Large intestine (tissue), 12 donors: ENCODE measurements at places on chromosomes 4 and X. TPM values are rescaled to one million over a fixed set of nuclear protein-coding genes. Genes with fewer than 3 reads are reported as not detected.

MORF4L2 gene
- polyA plus RNA-seq, result 357 TPM

EDA gene
- 25.1 TPM for polyA plus RNA-seq

GPR173 gene
- 7.8 TPM for polyA plus RNA-seq

RHOXF2 gene
- polyA plus RNA-seq, result not detected

NUP62CL gene
- 7.6 TPM for polyA plus RNA-seq

NDST3 gene
- 0.85 TPM for polyA plus RNA-seq

DMRTC1B gene
- 1.5 TPM for polyA plus RNA-seq

NSUN7 gene
- polyA plus RNA-seq, result 19.9 TPM

MAGEB10 gene
- polyA plus RNA-seq, result not detected

DNA sequence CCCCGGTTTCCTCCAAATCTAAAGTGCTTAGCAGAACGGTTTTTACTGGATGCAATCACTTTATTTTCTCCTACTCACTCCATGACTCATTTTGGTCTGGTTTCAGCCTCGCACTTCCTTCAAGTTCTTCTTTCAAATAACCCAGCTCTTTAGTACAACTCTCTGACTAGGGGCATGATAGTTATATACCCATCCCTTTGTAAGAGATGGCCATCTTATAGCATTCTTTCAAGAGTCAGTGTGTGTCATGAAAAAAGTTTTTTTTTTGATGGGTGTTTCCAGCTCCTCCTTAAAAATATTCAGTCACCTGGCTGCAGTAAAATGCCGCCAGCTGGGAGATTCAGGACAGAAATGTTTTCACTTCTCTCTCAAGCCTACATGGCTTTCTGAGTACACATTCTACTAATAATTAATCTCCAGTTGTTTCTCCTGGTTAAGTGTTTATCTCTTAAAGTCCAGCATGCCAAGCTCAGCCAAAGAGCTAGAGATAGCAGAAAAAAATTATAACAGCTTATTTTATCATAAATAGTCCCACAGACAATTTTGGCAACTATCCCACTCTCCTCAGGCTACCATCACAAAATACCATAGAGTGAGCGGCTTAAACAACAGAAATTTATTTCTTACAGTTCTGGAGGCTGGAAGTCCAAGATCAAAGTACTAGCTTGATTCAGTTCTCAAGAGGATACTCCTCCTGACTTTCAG lies 139.3 kb downstream of the GASK1B start:
- DNase-seq, result peak; percentile 79

DNA sequence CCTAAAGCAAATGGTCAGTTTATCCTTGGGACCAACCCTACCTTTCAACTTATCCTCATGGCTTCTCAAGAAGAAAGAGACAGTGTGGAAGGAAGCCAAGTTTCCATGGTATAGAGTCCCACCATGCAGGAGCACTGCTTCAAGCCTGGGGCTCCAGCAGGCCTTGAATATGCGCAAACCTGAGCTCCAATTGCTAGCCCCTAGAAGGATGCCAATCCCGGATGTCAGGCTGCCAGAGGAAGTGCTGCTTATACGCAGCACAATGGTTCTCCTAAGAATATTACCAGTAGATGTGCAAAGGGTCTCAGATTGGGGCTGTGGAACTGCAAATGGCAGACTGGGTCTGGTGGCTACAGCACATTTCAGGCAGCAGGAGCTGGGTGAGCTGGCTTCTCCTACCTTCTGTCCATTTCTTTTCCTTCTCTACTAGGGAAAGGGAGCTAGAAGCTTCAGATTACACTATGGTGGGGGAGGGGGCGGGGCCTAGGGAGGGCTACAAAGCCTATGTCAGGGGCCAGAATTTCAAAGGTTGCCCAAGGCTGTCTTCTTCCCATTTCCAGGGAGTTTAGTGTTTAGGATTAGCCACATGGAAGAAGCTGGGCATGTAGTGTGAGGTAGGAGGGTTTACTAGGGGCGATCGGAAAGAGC lies 40.7 kb upstream of the CITED1 start:
- DNase-seq, result no peak

DNA sequence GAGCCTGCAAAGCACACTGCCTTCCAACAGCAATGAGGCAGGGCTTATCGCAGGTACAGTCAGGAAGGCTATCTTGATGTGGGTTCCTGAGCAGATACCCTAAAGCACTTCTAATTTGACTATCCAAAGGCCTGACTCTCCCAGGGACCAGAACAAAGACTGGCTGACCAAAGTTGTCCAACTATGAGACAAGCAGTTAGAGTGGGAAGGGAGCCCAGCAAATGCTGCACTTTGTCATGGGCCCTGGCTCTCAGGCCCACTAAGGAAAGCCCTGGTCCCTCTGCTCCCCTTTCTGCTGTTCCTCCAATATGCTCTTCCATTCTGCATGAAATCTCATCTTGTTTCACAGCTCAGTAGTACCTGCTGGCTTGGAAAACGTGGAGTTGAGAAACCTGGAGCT lies 391.0 kb downstream of the RAB28 start:
- DNase-seq, result no peak

DNA sequence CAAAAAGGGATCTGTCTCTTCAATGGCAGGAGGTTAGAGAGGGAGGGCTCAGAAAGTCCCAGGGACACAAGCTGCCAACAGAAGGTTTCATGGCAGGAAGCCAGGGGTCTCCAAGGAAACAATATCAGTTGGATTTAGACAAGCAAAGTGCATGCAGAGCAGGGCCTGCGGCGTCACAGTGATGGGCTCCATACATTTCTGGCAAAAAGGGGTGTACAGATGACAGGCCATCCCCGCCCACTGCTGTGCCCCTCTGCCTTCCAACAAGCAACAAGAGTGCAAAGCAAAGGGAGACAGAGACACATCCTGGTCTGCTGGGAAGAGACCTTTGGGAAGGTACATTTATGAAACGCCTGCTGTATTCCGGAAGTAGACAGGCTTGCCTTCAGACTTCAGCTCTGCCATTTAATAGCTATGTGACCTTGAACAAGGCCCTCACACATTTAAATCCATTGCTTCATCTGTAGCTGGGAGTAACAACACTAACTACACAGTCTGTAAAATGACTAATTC lies 121.2 kb downstream of the AFAP1 start:
- peak; percentile 75 for DNase-seq

- DNase-seq, result no peak
These were observed 81.6 kb upstream of the MYOZ2 start for GRCh38 chr4:119053997-119054396.

- no peak for DNase-seq
These were observed 162.4 kb upstream of the GPRIN3 start for GRCh38 chr4:89469930-89470375.

DNA sequence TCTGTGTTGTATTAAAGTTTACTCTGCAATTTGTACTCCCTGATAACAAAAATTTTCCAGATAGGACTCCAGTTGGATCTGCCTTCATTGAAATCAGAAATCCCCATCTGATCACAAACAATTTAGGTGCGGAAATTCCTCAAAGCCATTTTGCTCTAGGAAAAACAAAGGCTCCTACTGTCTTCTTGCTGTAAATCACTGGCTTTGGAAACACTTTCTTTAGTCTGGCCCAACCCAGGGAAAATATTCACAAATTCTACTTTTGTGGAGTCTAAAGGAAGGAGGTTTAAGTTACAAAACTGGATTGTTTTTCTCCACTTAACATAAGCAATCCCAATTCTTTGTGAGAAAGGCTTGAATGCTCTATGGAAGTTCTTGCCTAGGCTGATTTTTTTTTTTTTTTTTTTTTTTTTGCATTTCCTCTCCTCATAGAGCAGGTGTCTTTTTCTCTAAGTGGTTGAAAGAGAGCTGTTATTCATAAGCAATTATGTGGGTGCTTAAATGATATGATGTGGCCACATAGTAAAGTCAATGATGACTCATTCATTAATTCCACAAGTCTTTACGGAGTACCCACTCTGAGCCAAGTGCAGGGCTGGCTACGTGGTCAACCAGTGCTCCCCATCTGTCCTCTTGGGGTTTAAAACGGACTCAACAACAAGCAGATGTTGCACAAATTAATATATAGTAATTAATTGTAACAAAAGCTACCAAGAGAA lies 261.4 kb downstream of the LDB2 start:
- no peak for DNase-seq

- DNase-seq, result no peak
These were observed 201.4 kb downstream of the MAGEB17 start for GRCh38 chrX:16368696-16369095.

DNA sequence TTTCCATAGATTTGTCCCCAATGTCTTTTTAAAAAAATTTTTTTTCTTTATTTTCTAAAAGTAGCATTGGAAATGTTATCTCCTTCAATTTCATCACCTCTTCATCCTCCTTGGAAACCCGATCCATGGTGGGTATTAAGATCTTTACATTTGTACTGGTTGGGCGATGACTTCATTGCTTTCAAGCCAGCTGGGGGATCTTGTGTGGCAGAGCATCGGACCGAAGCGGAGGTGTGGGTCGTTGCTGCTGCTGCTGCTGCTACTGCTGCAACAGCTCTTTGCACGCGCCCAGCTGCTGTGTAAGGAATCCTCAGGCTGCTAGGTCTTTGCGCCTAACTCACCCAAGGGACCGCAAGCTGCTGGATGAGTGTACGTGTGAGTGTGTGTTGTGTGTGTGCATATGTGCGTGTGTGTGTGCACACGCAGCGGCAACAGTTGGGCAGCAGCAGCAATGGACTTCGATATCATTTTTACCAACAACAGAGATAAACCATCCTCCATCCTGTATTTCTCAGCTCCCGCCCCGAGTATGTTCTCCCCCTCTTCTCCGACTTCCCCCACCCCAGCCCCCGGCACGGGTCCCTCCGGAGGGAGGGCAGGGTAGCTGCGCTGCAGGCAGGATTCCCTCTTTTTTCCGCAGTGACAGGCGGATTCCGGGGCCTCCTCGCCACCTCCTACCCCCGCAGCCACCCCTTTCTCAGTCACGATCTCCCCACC lies 768 bp upstream of the CDKL5 start:
- DNase-seq, result no peak

DNA sequence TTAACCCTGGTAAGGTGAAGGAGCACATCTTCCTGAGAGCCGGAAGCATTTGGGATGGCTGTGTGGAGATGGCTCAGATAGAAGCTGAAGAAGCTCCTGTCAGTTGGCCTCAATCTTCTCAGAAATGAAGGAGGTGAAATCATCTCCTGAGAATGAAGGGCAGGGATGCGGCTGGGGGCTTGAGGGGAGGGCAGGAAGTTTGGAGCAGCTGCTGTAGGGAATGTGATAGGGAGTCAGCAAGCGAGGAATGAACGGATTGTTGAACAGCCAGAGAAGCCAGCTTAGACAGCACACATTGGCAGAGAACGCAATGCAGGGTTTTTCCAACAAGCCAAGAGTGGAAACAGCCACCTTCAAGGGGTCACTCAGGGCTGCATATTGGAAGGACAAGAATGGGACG lies 10.0 kb downstream of the KCNE5 start:
- DNase-seq, result no peak

GRCh38 chrX:95156566-95156965 lies 1482.6 kb downstream of the FAM133A start:
- DNase-seq, result no peak

GRCh38 chr4:111405989-111406388 lies 739.3 kb upstream of the FAM241A start:
- DNase-seq, result no peak

GRCh38 chrX:112380541-112381278 lies 298.1 kb upstream of the TRPC5 start:
- DNase-seq, result no peak

- no peak for DNase-seq
These were observed 16.3 kb downstream of the L1CAM start for GRCh38 chrX:153869473-153870287.

- DNase-seq, result peak; percentile 23
These were observed 25.8 kb downstream of the OTUD6A start for GRCh38 chrX:70087857-70088630.

DNA sequence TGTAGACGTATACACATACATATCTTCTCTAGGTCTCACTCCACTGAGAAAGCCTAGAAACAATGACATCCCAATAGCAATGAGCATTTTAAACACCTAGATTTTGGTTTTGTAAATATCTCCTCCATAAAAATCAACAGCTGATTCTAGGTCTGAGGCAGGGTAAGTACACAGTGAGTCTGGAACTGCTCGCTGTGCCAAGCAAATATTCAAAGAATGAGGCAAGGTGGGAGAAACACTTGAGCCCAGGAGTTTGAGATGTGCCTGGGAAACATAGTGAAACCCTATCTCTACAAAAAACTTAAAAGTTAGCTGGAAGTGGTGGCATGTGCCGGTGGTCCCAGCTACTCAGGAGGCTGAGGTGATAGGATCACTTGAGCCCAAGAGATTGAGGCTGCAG lies 22.2 kb downstream of the ABCG2 start:
- no peak for DNase-seq

- DNase-seq, result no peak
These were observed 428.0 kb downstream of the EPHA5 start for GRCh38 chr4:65242156-65242846.

DNA sequence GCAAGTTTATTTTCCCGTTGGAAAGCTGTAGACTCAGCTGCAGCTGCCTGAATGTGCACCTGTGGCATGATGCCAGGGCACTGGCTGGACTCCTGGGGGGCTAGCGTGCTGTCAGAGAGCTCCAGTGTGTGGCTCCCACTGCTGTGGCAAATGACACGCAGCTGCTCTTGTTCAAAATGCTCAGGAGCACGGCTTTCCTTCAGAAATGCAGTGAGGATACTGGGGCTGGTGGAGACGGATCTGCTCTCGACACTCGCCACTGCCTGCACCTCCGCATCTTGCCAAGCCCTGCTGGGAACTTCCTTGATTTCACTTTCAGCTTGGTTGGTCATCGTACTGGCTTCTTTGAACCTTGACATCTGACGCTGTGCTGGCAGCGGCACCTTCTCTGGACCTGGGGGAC lies 58.7 kb downstream of the GPRIN3 start:
- no peak for DNase-seq

DNA sequence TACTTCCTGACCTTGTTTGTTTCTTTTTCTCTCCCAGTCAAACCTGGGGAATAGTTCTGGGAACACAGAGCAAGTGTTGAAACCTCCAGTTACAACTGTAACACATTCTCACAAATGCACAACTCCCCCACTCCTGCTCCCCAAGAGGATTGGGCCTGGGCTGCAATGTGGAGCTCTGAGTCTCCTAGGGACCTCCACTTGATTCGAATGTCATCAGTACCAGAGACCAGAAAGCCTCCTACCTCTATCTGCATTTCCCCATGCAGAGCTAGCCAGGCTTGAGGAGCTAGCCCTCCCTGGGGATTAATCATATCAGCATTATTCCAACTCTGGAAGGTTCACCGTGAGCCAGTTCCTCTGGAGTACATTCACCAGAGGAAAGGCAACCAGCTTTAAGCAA lies 41.7 kb upstream of the CITED1 start:
- DNase-seq, result no peak
